Transverse colon (tissue), 4 donors: ENCODE measurements at places on chromosomes 5 and 9. TPM values are rescaled to one million over a fixed set of nuclear protein-coding genes. Genes with fewer than 3 reads are reported as not detected.

STOML2 gene
- 36.7 TPM for total RNA-seq

GRCh38 chr9:123453076-123453667 lies 97.2 kb downstream of the CRB2 start:
- no peak for DNase-seq

- DNase-seq = no peak
These were observed 41.9 kb upstream of the SPATA31C2 start for GRCh38 chr9:88180081-88180765.

- no peak for DNase-seq
These were observed 50.5 kb downstream of the RALGPS1 start for GRCh38 chr9:126965077-126965476.

SIGMAR1 gene
- 45.6 TPM for total RNA-seq

DNA sequence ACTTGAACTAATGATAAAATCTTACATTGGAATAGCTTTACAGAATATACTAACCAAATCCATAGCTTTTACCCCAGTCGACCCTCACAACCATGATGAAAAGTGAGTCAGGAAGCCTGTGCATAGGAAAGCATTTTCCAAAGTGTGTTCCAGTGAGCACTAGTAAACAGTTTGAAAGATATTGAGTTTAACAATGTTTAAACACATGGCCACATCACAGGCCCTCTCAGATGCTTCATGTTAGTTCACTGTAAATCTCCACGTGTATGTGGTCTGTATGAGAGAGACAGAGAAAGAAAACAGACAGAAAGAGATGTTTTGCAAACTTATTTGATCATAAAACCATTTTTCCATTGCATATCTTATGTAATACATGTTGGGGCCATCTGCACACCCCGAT lies 27.0 kb downstream of the PRUNE2 start:
- DNase-seq = no peak

- DNase-seq = no peak
These were observed 97.3 kb downstream of the USP20 start for GRCh38 chr9:129932303-129933151.
